ENCODE measurements at places on chromosomes 12 and 14.

DNA sequence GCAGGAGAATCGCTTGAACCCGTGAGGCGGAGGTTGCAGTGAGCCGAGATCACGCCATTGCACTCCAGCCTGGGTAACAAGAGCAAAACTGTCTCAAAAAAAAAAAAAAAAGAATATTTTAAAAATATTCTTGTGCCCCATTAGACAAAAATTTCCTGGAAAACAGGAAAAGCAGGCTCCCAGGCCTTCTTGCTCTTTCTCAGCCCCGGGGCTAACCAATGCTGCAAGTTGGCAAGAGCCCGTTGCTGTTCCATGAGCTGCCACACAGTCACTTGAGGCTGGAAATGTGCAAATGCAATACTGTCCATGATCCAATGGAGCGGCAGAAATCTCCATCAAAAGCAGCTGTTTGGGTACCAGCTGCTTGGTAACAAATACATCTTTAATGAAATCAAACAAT, 994.7 kb downstream of the VRK1 start:
- no peak for DNase-seq

DNA sequence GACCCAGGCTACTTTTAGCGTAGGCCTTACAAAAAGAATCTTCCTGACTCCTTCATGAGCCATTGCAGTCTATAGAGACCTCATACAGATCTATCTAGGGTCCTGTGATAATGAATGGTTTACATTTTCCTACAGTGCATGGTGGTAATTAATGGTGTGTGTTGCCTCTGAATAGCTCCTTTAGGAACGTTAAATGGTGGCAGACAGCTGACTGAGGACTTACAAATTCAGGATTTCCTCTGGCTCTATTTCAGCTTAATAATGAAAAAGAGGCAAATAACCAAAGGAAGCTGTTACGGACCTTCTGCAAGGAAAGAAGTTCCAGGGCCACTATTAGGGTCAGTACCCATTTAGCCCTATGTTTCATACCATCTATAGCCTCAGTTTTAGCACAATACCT, 5.1 kb downstream of the IKBIP start:
- no peak for DNase-seq

GRCh38 chr14:80364816-80365215, 153.5 kb upstream of the DIO2 start:
- DNase-seq = no peak

- DNase-seq = no peak
Measured at GRCh38 chr12:114920771-114921554, 237.0 kb upstream of the TBX3 start.

GRCh38 chr12:82745063-82745674, 58.5 kb downstream of the TMTC2 start:
- no peak for DNase-seq

DNA sequence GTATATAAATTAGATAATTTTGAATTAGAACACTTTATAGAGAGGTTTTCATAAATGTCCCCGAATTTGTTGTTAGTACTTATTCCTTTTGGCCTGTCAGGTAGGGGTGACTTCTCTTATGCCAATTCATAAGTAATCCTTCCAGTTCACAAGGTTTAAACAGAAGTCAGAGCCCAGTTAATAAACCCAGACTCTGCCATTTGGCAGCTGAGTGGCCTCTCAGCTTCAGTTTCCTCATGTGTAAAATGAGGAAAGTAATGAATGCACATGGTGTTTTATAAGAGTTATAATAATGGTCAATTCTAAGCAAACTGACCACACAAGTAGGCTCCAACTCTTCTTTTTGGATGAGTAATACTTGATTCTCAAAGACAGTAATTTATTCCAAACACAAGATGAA, 10.3 kb downstream of the MTERF2 start:
- no peak for DNase-seq

DNA sequence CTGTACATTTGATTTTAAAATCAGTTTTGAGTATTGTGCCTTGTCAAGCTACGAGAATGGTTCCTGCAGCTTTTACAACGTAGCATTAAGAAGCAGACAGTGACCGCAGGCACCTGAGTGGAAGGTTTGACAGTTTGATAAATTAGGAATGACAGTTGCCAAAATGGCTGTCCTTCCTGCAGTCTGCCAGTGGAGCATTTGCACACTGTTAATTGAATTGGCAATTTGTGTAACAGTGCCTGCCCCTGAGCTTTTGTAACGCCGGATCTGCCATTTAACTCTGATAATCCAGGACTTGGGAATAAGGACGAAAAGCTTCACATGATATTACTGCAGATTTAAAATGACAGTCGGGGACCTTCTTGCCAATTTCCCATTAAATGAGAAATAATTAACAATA, 385.3 kb downstream of the NPAS3 start:
- DNase-seq = no peak

GRCh38 chr12:50257236-50258166, 25.8 kb downstream of the LIMA1 start:
- no peak for DNase-seq

DNA sequence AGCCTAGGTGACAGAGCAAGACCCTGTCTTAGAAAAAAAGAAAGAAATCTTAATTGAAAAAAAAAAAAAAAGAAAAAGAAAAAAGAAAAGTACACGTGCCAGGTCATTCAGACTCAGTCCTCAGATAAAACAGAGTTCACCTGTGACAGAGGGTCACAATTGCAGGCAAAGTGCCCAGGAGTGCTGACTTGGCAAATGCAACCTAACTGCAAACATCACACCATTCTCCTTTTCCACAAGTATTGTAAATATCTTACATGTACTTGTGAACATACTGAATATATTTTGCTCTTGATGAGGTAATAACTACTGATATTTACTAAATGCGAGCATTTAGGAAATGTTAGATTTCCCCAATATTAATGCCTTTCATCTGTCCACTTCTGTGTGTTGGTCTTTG, 9.0 kb upstream of the COL2A1 start:
- no peak for DNase-seq

- no peak for DNase-seq
Measured at GRCh38 chr12:12645485-12645884, 33.8 kb downstream of the CREBL2 start.

- DNase-seq = no peak
Measured at GRCh38 chr12:64385019-64385418, 5.5 kb downstream of the C12orf56 start.

DNA sequence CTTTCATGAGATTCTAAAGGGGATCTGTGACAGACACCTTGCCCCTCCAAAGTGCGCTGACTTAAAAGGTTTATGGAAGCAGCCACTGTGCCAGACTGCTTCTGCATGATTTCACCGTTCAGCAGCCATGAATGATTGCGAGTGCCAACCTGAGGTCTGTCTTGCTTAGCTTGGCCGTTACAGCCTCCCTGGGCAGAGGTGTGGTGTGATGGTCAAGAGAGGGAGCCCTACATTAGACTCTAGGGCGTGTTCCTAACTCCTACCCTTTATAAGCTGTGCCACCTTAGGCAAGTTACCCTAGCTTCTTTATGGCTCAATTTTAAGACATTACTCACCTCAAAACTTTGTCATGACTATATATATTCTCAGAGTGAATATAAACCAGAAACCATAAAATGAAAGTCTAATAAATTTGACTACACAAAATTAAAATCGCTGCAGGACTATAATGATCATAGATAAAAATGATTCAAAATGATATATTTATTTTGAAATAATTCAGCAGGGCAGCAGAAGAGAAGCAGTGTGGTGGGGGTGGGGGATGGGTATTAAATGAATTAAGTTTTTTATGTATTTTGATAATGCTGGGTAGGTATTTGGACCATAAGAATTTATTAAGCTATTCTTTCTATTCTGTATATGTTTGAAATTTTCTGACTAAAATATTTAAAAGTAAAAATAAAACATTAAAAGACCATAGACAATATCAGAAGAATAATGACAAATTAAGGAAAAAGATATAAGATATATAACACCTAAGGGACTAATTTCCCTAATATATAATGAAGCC, 47.7 kb upstream of the MBIP start:
- DNase-seq = no peak

DNA sequence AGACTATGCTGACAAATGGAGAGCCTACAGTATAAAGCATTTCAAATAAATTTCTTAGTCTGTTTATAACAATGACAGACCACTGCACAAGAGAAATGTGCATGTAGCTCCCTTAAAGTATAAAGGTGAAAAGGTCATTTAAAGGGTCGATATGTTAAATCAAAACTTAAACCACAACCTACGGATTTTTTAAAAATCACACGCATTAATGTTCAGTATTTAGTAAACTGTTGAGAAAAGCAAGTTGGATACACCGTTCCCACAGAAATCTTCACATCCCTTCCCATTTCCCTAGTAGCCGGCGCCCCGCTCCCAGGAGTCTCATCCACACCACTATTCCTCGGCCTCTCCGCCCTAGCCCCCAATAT, 614 bp downstream of the FKBP3 start:
- no peak for DNase-seq
